ENCODE measurements at places on chromosomes 12 and 14. TPM values are rescaled to one million over a fixed set of nuclear protein-coding genes. Genes with fewer than 3 reads are reported as not detected.

Gene INSM2
- total RNA-seq, result 0.16 TPM

Gene CCND2
- total RNA-seq, result 445 TPM

Gene POLE
- total RNA-seq, result 111 TPM

Gene RNU4-1
- 2,627 TPM for total RNA-seq

Gene ADGRD1
- total RNA-seq, result 2.0 TPM

Gene ACSM4
- not detected for total RNA-seq

Gene LIN7A
- total RNA-seq, result not detected

Gene CHGA
- not detected for total RNA-seq

Measured in activated T-cell treated with anti-CD3 and anti-CD28 coated beads, Interleukin-2, amount 50 U/mL, for 72 hours (primary cell).